ENCODE measurements at places on chromosomes 6 and 20.

GRCh38 chr6:7691675-7692452 is 34.0 kb upstream of the BMP6 start:
- no peak overlapping the region for H3K27ac ChIP-seq
- H3K4me3 ChIP-seq, result no peak overlapping the region
- no peaks in the 10 kb centered on the region for H3K4me1 ChIP-seq
- DNase-seq, result no peak
- H3K36me3 ChIP-seq, result no peaks in the 10 kb centered on the region

DNA sequence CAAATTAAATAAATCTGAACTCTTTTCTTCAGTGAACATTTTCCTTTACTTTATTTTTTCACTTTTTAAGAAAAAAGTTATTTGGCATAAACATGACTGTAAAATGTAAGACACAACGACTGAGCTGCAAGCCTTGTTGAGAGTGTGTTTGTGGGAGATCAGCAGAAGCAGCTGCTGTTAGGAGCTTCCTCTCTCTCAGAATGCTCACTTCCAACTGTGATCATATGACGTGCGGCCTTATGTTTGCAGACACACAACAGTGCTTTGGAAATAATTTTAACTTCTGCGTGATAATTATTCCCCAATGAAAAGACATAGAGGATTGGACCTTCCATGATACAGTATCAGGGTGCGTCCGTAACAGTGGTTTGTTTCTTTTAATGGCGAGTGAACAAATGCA is 104.0 kb downstream of the ARHGAP18 start:
- peaks cover 10% of the 10 kb centered on the region for H3K4me1 ChIP-seq
- no peaks in the 10 kb centered on the region for H3K27me3 ChIP-seq
- H3K36me3 ChIP-seq, result peaks cover 19% of the 10 kb centered on the region
- no peak overlapping the region for H3K27ac ChIP-seq

DNA sequence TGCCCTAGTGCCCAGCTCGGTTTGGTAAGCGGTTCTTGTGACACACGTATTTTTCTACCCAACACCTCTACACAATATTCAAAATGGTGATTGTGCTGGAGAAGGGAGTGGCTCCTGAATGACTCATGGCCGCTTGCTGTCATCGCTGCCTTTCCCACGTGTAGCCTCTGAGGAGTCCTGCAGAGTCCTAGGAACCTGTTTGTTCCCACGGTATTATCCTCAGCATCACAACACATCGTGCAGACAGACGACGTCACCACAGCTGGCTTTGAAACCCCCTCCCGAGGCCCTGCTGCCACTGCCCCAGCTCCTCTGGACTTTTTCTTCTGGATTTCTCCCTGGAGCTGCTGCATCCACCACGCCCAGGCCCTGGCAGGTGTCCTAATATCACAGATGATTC is 353.5 kb downstream of the SMOC2 start:
- no peak overlapping the region for H3K4me3 ChIP-seq
- H3K4me1 ChIP-seq, result no peaks in the 10 kb centered on the region
- no peaks in the 10 kb centered on the region for H3K27me3 ChIP-seq
- no peaks in the 10 kb centered on the region for H3K36me3 ChIP-seq
- DNase-seq, result no peak

- H3K4me3 ChIP-seq, result no peak overlapping the region
- peaks cover 26% of the 10 kb centered on the region for H3K36me3 ChIP-seq
- no peak overlapping the region for H3K27ac ChIP-seq
These were observed 212.4 kb downstream of the GMPR start for GRCh38 chr6:16450821-16451220.

DNA sequence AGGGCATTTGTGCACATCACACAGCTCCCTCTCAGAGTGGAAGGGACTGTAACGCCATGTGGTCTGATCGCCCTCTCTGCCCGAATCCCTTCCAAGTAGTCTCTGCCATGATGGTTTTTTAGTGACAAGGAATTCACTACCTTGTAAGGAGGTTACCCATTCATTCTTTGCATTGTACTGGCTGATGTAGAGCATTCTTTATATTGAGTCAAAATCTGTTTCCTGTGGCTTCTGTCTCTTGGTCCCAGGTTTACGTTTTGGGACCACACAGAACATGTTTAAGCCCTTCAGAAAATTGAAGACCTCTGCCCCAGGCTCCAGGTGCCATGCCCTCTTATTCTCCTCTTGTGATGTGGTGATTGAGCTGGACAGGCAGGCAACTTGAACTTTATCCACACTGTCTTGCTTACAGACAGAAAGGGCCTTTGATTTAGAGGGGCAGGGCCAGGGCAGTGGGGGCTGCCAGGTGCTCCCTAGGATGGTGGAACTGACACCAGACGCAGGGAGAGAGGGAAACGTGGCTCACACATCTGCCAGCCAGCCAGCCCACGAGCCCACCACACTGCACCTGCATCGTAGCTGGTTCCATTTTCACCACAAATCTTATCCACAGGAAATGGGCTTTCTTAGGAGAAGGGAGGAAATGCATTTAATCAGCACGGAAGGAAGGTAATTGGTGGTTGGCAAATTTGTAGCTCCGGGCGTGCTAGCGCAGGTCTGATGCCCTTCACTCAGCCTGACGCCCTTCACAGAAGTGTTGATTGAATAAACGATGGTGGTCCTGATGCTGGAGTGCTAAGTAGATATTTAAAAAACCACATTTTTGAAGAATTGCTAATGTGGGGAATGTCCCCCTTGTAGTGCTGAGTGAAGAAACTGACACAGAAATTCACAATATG is 78.2 kb downstream of the TCP11 start:
- H3K4me3 ChIP-seq, result no peak overlapping the region
- no peak overlapping the region for H3K27ac ChIP-seq
- H3K36me3 ChIP-seq, result no peaks in the 10 kb centered on the region
- H3K4me1 ChIP-seq, result peaks cover 13% of the 10 kb centered on the region
- no peak for DNase-seq

- H3K27me3 ChIP-seq, result peaks cover 1% of the 10 kb centered on the region
- no peak overlapping the region for H3K27ac ChIP-seq
These were observed 177.2 kb upstream of the DTNBP1 start for GRCh38 chr6:15839969-15840541.

- H3K4me1 ChIP-seq, result no peaks in the 10 kb centered on the region
- H3K27ac ChIP-seq, result no peak overlapping the region
- no peak for DNase-seq
- H3K4me3 ChIP-seq, result no peak overlapping the region
- H3K27me3 ChIP-seq, result no peaks in the 10 kb centered on the region
These were observed 39.6 kb downstream of the TFEB start for GRCh38 chr6:41695825-41696224.

DNA sequence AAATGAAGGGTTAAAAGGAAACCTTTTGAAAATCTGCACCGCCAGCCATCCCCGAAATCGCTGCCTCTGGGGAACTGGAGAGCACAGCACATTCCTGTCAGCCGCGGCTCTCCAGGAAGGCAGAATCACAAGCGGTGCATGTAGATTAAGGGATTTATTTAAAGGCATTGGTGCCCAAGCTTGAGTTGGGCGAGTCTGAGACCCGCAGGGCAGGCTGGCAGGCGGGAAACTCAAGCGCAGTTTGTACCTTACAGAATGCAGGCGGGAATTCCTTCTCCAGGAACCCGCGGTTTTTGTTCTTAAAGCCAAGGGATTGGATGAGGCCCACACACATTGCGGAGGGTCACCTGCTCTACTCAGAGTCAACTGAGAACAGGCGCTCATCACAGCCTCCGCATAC is 10.8 kb downstream of the GPR31 start:
- no peak for DNase-seq
- no peak overlapping the region for H3K4me3 ChIP-seq
- no peaks in the 10 kb centered on the region for H3K27me3 ChIP-seq
- H3K4me1 ChIP-seq, result peaks cover 21% of the 10 kb centered on the region

DNA sequence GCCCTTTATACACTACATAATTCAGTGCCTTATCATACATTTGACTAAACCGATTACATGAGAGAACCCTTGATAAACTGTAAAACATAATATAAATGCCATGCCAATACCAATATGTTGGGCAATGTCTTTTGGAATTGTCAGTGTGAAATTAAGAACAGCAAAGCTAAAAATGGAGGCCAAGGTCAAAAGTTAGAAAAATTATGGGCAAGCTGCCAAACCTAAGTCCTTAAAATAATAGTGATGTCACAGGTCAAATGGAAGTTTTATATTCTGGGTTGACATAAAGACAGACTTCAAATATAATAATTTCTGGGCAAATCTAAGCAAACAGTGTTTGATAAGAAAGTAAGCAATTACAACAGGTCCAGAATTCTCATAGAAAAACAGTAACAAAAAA is 696.7 kb downstream of the RNF144B start:
- H3K4me1 ChIP-seq, result no peaks in the 10 kb centered on the region
- H3K27ac ChIP-seq, result no peak overlapping the region

- H3K4me3 ChIP-seq, result no peak overlapping the region
- H3K27ac ChIP-seq, result no peak overlapping the region
- DNase-seq, result no peak
- no peaks in the 10 kb centered on the region for H3K27me3 ChIP-seq
- no peaks in the 10 kb centered on the region for H3K4me1 ChIP-seq
These were observed 40.8 kb upstream of the NXT1 start for GRCh38 chr20:23309781-23310180.

DNA sequence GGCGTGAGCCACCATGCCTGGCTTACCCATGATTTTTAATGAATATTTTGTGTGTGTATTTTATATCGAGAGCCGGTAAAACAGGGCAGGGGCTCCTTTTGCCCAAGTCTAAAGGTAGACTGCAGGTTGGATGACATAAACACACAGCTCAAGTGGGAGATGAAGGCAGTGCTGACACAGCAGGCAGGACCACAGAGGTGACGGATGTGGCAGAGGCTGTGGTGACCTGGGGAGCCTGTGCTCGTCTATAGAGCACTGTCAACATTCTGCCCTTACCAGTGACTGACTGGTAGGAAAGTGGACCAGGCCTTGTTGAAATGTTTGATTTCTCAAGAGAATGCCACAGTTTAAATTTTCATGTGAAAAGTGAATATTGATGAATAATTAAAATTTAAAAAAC is 137.5 kb downstream of the ZFP64 start:
- peaks cover 3% of the 10 kb centered on the region for H3K27me3 ChIP-seq
- H3K27ac ChIP-seq, result peak overlapping the region; percentile 16
- DNase-seq, result peak; percentile 80

DNA sequence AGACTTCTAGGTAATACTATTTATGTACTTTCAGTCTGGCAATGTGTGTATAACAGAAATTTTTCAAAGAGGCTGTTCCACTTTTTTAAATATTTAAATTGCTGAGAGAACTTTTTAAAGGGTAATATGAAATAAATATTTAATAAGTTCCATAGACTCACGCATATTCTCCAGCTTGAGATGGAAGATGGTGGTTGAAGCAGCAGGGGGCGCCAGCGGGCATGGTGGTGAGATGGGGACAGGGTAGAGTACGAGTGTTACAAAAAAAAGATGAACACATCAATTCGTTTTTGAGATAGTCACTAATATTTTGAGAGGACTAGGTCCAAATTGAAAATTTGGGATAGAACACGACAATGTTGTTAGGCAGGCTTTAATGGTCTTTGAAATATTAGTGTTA is 68.4 kb downstream of the RSPO3 start:
- DNase-seq, result peak; percentile 70
- no peaks in the 10 kb centered on the region for H3K36me3 ChIP-seq
- no peak overlapping the region for H3K27ac ChIP-seq
- no peak overlapping the region for H3K4me3 ChIP-seq

DNA sequence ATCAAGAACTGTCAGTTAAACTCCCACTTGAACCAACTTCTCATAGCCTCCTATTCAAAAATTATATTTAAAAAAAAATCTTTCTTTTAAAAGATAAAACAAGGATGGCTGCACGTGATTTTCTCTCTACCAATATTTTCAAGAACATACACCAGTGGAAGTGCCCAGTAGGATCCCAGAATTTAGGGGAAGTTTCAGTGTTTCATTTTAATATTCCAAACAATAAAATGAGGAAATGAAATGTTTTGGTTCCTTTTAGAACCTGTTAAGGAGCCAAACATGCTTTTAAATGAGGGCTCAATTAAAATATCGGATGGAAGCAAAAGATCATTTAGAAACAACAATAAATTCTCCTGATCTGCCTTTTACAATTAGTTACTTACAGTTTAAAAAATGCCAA is 26.4 kb upstream of the PRELID3B start:
- H3K36me3 ChIP-seq, result no peaks in the 10 kb centered on the region
- peaks cover 34% of the 10 kb centered on the region for H3K27me3 ChIP-seq
- peaks cover 1% of the 10 kb centered on the region for H3K4me1 ChIP-seq
- no peak for DNase-seq

DNA sequence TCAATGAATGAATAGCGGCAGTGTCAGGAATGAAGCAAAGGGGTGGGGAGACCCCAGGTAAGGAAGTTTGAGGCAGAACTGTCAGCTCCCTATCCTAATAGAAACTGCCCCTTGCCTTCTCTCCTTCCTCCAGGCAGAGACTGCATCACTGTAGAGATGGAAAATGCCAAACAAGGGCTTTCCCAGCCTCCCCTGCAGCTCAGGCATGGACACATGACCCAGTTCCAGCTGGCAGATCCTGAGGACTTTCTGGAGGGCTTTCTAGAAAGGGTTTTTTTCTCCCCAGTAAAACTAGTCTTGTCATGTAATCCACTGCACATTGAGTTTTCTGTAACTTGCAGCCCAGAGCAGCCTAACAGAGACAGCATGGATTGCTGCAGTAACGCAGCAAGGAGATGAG is 17.9 kb upstream of the PNPLA1 start:
- no peak overlapping the region for H3K27ac ChIP-seq
- peaks cover 3% of the 10 kb centered on the region for H3K27me3 ChIP-seq
- no peaks in the 10 kb centered on the region for H3K4me1 ChIP-seq
- no peaks in the 10 kb centered on the region for H3K36me3 ChIP-seq
- DNase-seq, result no peak
- H3K4me3 ChIP-seq, result no peak overlapping the region

GRCh38 chr6:144127097-144127496 is 23.2 kb upstream of the STX11 start:
- H3K27me3 ChIP-seq, result peaks cover 6% of the 10 kb centered on the region
- DNase-seq, result no peak
- no peak overlapping the region for H3K27ac ChIP-seq
- no peak overlapping the region for H3K4me3 ChIP-seq

DNA sequence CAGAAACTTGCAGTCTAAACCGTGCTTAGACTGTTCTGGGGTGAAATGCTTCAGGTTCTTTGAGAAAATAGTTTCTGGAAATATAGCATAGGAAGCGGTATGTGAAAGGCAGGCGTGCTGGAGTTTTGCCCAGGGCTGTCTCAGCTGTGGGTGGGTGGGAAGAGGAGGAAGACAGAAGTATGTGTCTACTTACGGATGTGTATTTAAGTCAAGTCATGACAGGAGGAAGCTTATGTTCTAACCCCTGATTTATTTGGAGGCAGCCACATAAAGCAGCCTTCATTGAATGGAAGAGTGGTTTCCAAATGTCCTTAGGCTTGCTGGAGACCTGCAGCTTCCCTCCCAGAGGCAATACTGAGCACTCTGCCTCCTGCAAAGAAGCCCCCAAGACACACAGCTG is 345.8 kb upstream of the PRND start:
- H3K27ac ChIP-seq, result no peak overlapping the region
- H3K27me3 ChIP-seq, result peaks cover 36% of the 10 kb centered on the region
- no peak for DNase-seq
- peaks cover 7% of the 10 kb centered on the region for H3K4me1 ChIP-seq
- H3K4me3 ChIP-seq, result no peak overlapping the region
- H3K36me3 ChIP-seq, result peaks cover 3% of the 10 kb centered on the region

- no peak overlapping the region for H3K27ac ChIP-seq
- H3K4me3 ChIP-seq, result no peak overlapping the region
- H3K4me1 ChIP-seq, result no peaks in the 10 kb centered on the region
These were observed 235.2 kb upstream of the NOX3 start for GRCh38 chr6:155690820-155691219.

Measured in activated CD4-positive, alpha-beta memory T cell treated with anti-CD3 and anti-CD28 coated beads, Interleukin-2, amount 10 ng/mL, durations not matched to agents 7 days and 5 days (primary cell).